ENCODE measurements at places on chromosomes 5 and 9.

GRCh38 chr5:139462586-139463276 lies at the start of gene ECSCR:
ECSCR (minus strand) TSS chr5:139462743; CDS start chr5:139462670, 73 bp downstream.
- no peak for DNase-seq

DNA sequence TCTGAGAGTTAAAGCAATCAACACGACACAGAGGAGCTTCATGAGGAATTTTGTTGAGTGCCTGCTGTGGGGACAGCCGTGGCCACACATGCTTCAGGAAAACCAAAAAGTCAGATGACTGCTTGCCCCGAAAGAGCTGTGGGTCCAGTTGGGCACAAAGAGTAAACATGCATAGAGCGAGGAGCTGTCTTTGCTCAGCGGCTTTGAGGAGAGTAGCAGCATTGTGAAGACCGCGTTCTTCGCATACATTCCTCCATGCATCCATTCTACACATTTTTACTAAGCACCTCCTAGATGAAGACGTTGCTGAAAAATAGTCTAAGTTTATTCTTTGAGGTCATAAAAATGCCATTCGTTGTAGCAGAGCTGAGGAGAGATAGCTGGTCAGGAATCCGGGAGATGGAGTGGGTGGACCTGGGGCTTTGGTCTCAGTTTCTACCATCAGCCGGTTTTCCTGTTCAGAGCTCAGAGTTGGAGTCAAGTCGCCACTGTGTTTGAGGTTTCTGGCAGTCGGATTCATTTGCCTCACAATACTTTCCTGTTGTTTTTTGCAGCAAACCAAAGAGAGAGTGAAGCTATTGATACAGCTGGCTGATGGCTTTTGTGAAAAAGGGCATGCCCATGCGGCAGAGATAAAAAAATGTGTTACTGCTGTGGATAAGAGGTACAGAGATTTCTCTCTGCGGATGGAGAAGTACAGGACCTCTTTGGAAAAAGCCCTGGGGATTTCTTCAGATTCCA lies 194.5 kb upstream of the OTULINL start:
- no peak for DNase-seq

- no peak for DNase-seq
These were observed 1266.6 kb upstream of the C9orf72 start for GRCh38 chr9:28839778-28840430.

- DNase-seq = no peak
These were observed 1.3 kb upstream of the IL3 start for GRCh38 chr5:132059043-132059695.

DNA sequence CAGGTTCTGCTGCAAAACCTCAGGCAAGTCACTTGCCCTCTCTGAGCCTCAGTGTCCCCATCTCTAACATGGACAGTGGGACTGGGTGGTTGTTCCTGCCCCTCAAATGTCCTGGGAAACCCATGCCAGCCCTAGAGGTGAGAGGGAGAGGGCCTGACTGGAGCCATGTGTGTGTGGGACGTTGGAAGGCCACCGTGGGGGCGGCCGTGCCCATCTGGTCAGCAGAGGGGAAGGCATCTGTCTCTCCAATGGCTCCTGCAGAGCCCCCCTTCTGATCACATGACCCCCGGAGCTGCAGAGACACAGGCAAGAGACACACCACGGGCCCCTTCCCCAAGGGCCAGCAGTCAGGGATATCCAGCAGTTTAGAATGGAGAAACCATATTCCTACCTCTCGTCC lies 1.7 kb downstream of the DNM1 start:
- no peak for DNase-seq

GRCh38 chr5:142671266-142671665 lies 14.6 kb downstream of the FGF1 start:
- no peak for DNase-seq

GRCh38 chr5:156051972-156052371 lies 275.0 kb upstream of the SGCD start:
- DNase-seq = no peak

GRCh38 chr5:42745426-42745825 lies 11.2 kb upstream of the CCDC152 start:
- no peak for DNase-seq

GRCh38 chr9:87137718-87138117 lies 190.4 kb upstream of the GAS1 start:
- DNase-seq = no peak

- DNase-seq = no peak
These were observed 10.9 kb upstream of the RHOBTB3 start for GRCh38 chr5:95720094-95720786.

DNA sequence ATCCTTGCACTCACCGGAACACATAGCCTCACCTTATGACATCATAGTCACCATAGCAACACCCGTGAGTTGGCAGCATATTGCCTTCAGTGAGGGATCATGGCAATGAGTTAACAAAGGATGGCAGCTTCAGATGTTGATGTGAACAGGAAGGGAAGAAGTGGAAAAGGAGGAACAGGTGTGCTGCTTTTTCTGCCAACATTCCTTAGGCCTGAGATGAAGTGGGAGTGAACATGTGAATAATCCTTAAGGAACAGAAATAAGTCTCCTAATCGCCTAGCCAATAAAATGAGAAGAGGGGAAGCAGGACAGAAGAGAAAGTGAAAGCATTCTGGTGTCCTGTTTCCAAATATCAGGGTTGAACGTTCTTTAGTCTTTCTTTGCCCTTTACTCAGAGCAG lies 360.0 kb downstream of the BRINP1 start:
- no peak for DNase-seq

GRCh38 chr9:10268531-10269485 lies 344.0 kb downstream of the PTPRD start:
- no peak for DNase-seq

DNA sequence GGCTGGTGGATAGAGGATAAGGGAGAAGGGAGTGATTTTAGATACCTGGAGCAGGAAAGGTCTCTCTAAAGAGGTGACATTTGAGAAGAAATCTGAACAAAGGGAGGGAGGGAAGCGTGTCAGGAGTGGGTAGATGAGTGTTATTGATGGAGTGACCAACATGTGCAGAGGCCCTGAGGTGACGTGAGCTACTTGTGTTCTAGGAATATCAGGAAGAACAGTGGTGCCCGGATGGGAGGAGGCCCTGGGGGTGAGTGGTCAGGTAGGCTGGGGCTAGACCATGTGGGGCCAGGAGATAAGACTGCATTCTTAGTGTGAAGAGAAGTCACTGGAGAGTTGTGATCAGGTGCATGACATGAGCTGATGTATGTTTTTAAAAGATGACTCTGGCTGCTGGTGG lies 256.2 kb downstream of the ARHGAP26 start:
- no peak for DNase-seq

GRCh38 chr9:130245474-130245873 lies 20.1 kb upstream of the HMCN2 start:
- no peak for DNase-seq

- DNase-seq = no peak
These were observed 49.4 kb downstream of the GGTA1 start for GRCh38 chr9:121450241-121450640.

DNA sequence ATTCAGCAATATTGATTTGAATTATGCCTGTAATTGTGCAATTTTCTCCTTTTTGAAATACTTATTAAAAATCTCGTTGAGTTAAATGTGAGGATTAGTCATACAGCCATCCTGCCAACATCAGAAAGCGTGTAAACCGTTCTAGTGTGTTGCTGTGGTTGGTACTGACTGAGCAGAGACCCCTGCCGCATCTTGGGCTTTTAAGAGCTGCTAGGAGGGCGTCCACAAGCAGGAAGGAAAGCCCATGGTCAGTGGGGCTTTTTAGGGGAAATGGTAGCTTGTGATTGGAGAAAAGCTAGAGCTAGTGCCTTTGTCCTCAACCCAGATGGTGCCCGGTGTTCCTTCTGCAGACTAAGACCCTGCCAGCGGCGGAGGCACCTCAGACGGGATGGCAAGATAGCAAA lies 1.3 kb downstream of the SDHA start:
- no peak for DNase-seq

DNA sequence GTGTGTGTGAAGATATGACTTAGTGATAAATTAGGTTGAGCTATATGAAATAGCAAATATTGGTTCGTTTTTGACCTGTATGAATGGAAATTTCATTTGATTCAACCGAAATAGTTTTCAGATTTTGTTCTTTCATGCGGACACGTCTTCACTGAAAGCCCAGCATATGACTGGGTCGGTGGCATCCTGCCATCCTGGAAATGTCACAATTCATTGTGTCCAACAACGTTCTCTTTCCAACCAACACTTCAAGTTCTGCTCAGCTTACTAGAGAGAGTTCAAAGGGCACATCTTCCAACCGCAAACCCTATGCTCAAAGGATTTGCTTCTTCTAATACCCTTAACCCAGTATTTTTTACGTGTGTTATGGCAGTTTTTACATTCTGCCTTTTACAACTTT lies 252.5 kb downstream of the NTRK2 start:
- DNase-seq = no peak

DNA sequence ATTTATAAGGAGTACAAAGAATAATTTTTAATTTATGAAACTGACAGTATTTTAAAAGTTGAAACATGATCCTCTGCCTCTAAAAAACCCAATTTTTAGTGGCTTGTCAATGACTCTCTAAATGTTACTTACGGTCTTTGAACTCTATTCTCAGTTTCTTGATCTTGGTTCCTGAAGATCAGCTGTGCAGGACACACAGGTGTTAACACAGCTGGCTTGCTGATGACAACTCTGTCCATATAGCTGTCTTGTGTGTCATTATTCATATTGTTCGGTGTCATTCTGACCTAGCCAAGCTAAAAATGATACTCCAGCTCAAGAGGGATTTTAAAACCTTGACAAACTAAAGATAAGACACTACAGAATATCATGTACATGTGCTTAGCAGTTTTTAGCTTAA lies 314.5 kb downstream of the CCDC171 start:
- DNase-seq = no peak

DNA sequence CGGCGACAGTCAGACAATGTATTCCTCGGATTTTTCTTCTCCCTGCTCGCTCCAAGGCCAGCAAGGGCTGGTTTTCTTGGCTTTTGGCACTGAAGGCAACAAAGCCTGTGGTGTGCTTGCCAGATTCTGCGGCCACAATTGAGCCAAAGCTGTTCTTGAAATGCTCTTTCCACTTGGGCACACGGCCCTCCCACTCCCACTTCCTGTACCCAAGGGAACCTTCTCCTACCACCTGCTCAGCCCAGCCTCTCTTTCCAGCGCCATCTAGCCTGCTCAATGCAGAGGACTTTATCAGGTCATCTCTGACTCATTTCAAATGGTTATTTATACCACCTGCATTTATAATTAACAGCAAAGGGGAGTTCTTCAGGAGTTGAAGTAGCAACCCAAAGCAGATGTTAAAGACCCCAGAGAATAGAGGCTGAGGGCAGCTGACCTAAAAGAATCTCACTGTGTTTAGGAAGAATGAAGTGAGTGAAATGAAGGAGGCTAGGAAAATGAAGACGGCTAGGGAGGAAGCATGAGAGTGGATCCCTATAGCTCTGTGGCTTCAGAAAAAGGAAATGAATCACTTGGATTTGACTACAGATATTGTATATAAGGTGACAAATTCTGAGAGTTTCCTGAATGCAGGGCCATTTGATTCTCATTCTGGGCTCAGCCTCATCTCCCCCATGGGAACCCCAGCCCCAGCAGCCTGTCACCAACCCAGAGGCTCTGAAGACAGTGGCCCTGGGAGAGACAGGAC lies 439.0 kb downstream of the ENC1 start:
- DNase-seq = no peak

DNA sequence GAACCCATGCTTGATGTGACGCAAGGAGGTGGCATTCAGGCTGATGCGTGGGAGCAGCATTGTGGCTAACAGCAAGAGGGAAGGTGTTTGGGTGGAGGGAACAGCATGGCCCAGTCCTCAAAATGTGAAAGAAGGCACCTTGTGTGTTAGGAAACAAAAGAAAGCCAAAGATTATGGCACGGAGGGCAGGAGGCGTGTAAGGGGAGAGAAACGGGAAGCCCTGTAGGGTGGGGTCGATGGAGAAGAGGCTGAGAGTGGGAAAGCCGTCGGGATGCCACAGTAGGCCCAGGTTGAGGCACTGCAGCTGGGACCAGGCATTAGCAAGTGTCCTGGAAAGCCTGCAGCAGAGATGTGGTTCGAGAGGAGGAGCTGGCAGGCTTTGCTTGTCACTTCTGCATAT lies 241.1 kb downstream of the GADD45G start:
- DNase-seq = no peak

GRCh38 chr9:78130004-78130403 lies 98.4 kb upstream of the GNAQ start:
- no peak for DNase-seq

- no peak for DNase-seq
These were observed 61.8 kb downstream of the NR6A1 start for GRCh38 chr9:124709292-124709690.

DNA sequence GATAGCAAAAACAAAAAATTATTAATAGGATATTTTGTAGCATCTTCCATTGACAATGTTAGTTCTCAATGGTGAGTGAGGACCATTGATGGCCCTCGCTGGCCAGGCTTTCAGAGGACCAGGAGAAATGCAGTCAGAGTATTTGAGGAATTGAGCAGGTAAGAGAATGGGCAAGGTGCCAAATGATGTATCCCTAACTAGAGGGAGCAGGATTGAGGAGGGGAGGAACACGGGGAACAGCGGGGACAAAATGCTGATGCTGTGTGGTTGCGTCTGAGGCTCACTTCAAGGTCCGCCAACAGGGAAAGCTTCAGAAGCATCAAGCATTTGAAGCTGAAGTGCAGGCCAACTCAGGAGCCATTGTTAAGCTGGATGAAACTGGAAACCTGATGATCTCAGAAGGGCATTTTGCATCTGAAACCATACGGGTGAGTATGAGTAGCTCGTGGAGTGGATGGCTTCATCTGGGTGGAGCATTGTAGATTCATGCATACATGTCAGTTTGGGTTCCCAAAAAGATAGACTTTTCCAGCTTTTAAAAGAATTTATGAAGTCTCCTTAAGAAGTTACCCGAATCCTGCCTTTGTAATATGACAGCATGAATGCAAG lies 16.2 kb downstream of the SPTAN1 start:
- no peak for DNase-seq

DNA sequence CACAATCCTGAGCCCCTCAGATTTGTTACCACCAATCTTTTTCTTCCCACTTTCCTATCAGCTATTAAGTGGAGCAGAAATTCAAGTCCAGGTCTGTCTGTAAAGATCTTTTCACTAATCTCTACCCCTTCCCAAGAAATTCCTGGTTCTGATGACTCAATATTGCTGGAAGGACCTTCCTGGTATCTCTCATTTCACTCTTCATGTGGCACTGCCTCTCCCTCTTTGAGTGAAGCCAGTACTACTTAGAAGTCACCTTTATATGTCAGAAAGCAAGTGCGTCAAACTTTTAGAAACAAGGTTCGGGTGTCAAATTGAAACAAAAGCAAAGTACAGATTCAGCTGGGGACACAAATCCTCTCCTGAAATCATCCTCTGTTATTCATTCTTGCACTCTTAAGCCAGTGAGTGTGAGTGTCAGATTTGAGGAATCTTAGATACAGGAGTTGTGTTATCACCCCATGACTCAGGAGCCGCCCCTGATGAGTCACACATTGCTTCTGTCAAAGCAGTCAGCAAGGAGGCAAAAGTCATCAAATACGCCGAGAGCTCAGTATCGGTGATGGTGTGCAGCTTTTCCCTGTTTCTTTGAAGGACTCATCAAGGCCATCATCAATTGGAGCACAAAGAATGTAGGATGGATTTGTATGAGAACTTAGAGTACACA lies 313.0 kb downstream of the CETN3 start:
- no peak for DNase-seq

Data from bone marrow (tissue), 2 donors.